RCC 7860 (cell line): ENCODE measurements at places on chromosomes 16 and 17.

- DNase-seq, result no peak
Observed at GRCh38 chr16:2364638-2365210, 24.2 kb upstream of the ABCA3 start.

DNA sequence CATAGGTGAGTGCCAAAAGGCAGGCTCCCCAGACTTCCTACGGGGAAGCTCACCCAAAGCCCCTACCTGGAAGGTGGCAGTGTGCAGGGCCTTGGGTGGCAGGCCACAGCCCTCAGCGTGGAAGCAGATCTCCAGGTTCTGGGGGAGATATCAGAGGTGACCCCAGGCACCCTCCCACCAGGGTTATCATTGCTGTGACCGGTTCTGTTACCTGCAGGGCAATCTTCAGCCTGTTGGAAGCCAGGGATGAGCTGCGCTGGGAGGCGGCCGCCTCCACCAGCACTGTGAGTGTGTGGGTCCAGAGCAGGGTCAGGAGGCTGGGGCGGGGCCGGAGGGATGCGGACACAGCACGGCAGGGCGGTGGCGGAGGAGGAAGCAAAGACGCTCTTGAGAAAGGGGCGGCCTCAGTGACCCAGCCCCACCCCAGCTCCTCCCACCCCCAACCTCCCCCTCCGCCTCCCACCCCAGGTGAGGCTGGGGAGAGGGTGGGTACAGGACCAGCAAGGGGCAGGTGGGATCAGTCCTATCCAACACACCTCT, 13.1 kb downstream of the UNC13D start:
- no peak for DNase-seq

GRCh38 chr17:19386974-19387920, at the start of gene MFAP4:
TSS of gene MFAP4 (minus strand) at chr17:19387190. CDS start at chr17:19387155, 35 bp downstream.
- no peak for DNase-seq

DNA sequence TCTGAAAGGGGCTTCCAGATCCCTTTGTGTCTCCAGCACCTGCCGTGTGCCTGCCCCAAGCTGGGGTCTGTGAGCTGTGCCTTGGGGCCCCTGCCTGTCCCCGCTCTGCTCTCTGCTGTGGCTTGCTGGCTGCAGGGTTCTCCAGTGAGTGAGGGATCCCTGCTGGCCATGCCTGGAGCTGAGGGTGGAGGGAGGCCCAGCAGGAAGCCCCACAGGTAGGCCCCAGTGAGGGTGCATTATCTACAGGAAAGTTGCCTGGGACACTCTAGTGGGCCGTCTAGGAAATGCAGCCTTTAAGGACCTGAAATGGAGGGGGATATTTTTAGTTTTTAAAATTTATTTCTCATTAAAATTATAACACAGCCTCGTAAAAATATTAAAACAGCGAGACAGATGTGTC, 50.9 kb downstream of the JPH3 start:
- no peak for DNase-seq

- no peak for DNase-seq
Observed at GRCh38 chr17:39800540-39800939, 62.8 kb downstream of the GRB7 start.

DNA sequence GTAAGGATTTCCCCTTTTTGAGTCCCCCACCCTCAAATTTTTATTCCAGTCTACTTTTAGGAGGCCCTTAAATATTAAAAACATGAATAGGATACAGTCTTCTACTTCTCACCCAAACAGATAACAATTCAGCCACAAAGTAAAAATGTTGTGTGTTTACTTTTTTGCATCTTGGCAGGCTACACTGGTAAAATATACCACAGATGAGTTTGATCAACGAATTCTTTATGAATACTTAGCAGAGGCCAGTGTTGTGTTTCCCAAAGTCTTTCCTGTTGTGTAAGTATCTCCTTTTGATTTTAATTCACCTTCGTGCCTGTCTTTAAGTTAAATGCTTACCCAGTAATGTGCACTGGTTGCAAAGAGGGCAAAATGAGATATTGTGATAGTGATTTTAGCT, 34.4 kb upstream of the RAB11FIP4 start:
- DNase-seq, result no peak

GRCh38 chr16:17193566-17194100, 277.1 kb downstream of the XYLT1 start:
- no peak for DNase-seq

DNA sequence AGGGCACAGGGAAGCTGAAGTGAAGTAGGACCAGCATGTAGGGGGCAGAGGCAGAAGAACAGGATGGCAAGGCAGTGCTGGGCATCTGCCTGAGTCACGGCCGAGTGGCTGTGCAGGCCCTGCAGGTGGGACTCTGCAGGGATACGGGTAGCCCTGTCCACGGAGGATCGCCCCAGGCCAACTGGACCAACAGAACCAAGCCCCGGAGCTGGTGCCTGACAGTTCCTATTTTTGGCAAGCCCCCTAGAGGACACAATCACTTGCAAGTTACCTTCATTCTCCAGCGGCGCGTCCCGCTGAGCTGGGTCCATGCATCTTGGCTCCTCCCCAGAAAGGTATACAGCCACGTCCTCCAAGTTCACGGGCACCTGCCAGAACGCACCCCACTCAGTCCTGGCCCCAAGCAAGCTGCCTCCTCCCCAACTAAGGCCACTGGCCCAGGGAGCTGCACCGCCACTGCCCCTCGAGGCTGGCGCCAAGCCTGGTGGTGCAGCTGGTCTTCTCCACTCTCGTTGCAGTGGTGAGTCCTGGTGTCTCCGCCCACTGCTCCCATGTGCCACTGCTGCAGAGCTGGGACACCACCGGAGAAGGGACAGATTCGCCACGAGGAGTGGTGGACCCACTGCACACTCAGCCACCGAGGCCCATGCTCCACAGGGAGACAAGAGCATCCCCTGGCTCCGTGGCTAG, 6.6 kb downstream of the ZNF500 start:
- DNase-seq, result no peak

GRCh38 chr16:11949527-11949926, 7.7 kb upstream of the NPIPB2 start:
- DNase-seq, result peak; percentile 56

DNA sequence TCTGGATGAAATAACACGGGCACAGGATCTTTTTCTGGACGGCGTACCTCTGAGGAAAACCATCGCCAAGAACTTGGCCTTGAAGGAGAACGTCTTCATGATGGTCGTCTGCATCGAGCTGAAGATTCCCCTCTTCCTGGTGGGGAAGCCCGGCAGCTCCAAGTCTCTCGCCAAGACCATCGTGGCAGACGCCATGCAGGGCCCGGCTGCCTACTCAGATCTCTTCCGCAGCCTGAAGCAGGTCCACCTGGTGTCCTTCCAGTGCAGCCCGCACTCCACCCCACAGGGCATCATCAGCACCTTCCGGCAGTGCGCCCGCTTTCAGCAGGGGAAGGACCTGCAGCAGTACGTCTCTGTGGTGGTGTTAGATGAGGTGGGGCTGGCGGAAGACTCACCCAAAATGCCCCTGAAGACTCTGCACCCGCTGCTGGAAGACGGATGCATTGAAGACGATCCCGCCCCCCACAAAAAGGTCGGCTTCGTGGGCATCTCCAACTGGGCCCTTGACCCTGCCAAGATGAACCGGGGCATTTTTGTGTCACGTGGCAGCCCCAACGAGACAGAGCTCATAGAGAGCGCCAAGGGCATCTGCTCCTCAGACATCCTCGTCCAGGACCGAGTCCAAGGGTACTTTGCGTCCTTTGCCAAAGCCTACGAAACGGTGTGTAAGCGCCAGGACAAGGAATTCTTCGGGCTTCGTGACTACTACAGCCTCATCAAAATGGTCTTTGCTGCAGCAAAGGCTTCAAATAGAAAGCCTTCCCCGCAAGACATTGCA, 68.3 kb upstream of the ENDOV start:
- DNase-seq, result no peak

DNA sequence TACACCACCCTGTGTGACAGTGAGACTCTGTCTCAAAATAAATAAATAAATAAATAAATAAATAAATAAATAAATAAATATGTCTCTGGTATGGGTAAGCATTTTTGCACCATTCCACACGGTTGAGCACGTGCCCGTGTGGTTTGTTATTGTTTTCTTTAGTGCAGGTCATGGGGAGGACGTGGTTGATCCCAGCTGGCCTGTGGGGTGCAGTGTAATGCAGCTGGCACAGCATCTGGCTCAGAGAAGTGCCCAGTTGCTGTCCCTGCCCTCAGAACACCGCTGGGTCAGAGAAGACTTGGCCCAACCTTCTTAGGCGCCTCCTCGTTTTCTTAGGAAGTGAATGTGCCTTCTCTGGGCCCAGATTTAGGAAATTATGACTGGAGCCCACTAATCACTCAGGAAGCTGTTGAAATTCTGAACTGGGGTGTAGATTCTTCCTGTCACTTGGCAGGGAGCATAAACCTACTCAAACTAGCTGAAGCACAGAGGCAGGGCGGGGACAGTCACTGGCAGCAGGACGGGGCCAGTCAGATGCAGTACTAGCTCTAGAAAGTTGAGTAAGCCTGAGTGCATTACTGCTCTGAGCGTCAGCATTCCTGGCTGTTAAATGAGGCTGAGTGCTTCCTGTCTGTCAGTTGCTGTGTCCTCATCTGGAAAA, 85.9 kb downstream of the SNX29 start:
- DNase-seq, result peak; percentile 85
